ENCODE measurements at places on chromosomes 1 and 21.

DNA sequence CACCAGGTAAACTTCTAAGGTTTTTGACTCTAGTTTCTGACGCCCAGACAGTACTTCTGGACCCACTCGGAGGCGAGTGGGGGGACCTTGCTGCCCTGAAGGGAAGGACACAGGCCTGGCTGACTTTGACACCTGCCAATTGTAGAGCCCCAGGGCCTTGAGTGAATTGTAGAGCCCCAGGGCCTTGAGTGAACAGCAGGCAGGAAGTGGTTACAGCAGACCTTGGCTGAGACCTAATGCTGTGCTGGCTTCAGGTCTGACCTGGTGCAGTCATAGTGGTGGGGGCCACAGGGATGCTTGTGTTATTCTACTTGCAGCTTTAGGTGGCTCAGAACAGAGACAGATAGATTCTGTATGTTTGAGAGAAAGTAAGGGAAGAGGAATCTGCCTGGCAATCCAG is 344.3 kb downstream of the DUSP10 start:
- DNase-seq = no peak

GRCh38 chr1:184953600-184954219 is 20.6 kb downstream of the NIBAN1 start:
- DNase-seq = no peak

GRCh38 chr1:17280436-17280835 is 27.6 kb upstream of the PADI4 start:
- DNase-seq = no peak

GRCh38 chr1:161499099-161500039 is 5.9 kb upstream of the FCGR2A start:
- no peak for DNase-seq

GRCh38 chr1:163085904-163086268 is 16.7 kb downstream of the RGS4 start:
- no peak for DNase-seq

DNA sequence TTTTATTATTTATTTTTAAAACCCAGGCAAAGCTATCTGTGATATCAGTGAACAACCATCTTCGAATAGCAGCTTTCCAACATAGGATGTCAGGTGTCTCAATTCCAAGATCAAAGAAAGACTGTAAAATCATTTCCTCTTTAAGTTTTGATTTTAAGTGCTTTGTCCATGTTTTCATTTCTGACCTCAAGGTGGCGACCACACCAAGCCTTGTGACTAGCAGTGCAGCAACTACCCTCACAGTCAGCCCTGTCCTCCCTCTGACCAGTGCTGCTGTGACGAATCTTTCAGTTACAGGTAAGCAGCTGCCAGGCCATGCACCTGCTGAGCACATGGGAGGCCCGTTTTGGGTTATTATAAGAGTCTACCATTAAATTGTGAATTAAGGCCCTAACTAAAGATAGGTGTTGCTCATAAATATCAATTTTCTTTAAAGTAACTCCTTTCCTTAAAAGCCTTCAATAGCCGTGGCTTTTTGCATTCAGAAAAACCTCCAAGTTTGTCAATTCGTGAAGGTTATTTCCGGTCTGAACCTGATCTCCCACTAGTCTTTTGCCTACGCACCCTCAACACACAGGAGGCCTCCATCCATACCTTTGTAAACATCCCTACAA is 117.0 kb downstream of the CD247 start:
- no peak for DNase-seq

GRCh38 chr1:199862047-199862446 is 165.5 kb upstream of the NR5A2 start:
- no peak for DNase-seq

- no peak for DNase-seq
Observed at GRCh38 chr21:37139902-37140301, 66.8 kb downstream of the TTC3 start.

GRCh38 chr1:185704181-185704580 is 30.0 kb upstream of the HMCN1 start:
- no peak for DNase-seq

- DNase-seq = no peak
Observed at GRCh38 chr1:66676613-66677298, 75.5 kb upstream of the DYNLT5 start.

DNA sequence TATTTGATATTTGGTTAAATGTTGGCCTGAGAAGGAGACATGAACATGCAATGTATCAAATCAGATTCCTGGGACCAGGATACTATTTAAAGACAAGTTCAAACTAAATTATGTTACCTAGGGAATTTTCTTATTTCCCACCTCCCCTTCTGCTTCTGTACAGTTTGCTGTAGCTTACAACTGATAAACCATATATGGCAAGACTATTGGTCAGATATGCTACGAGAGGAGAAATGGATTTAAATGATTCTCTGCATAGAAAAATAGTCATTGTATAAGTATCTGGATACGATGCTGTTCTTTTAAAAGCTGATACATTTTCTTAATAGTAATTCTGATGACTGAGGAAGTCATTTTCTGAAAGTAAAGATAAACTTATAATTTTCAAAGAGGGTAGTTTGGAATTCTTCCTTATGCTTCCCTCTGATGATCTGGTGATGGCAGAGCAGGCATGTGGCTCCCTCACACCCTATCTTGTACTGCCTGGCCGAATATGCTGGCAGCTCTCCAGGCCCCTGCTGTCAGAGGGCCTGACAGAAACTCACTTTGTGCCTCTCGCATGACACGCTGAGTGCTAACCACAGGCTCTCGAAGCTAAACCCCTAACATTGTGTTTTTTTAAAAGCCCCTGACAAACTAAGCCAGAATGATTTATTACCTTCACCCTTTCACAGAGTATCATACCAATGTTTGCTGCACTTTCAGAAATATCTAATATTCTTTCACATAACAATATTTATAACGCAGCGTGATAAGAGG is 19.4 kb downstream of the RRP15 start:
- DNase-seq = no peak

GRCh38 chr1:52636721-52637695 is 4.0 kb downstream of the SHISAL2A start:
- DNase-seq = no peak

GRCh38 chr21:17738176-17738953 is 80.8 kb downstream of the C21orf91 start:
- DNase-seq = no peak
